ENCODE measurements at places on chromosomes 5 and 9. TPM values are rescaled to one million over a fixed set of nuclear protein-coding genes. Genes with fewer than 3 reads are reported as not detected.
A peak's percentile ranks its signal among the peaks of the same experiment; 100 is the strongest.

DNA sequence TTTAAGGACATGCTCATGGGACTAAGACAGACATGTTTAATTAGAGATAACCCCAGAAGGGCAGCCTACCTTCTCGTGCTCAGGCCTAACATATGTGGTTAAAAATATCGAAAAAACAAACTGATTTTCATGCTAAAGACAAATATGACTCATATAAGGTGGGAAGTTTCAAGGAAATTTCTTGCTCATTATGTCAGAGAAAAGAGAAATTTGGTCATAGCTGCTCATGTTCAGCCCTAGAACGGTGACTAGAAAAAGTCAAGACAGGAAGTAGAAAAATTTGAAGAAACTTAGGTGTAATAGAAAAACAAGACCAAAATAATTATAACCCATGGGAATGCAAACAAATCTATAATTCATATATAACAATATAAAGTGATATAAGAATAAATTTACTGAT is 120.6 kb downstream of the PRDM9 start:
- DNase-seq: no peak
- no peak overlapping the region for H3K27ac ChIP-seq
- no peaks in the 10 kb centered on the region for H3K27me3 ChIP-seq

- no peak overlapping the region for H3K27ac ChIP-seq
- no peaks in the 10 kb centered on the region for H3K4me1 ChIP-seq
- DNase-seq: no peak
- no peak overlapping the region for H3K4me3 ChIP-seq
Measured at GRCh38 chr9:91720751-91721705, 229.0 kb downstream of the ROR2 start.

The NRG2 gene
- total RNA-seq: 7.0 TPM

The ZNF474 gene
- total RNA-seq: 1.0 TPM

The PRRT1B gene
- not detected for total RNA-seq

The NRARP gene
- 68.5 TPM for total RNA-seq

DNA sequence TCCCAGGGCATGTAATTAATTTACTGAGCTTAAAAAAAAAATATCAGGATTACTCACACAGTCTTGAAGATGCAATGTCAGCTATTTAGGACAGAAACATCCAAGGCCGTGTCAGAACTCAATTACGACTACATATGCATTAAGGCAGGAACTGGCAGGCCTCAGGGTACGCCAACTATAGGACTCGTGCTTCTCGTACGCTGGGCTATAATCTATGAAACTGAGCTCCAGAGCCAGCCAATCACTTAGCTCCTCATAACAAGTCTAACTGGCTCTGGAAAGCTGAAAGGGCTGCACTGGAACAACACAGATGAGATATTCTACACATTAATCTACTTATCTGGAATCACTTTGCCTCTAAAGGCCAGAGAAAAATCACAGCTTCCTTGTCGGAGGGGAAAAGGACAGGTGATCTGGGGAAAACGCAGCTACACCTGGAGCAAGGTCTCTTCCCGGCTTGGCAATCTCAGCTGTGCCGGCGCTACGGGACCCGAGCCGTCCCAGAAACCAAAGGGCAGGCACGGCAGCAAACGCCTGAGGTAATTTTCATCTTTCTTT is 212.0 kb downstream of the DEPDC1B start:
- H3K27ac ChIP-seq: peak overlapping the region; percentile 77
- peak overlapping the region; percentile 50 for H3K4me3 ChIP-seq
- no peaks in the 10 kb centered on the region for H3K27me3 ChIP-seq
- H3K36me3 ChIP-seq: no peaks in the 10 kb centered on the region
- H3K4me1 ChIP-seq: peaks cover 3% of the 10 kb centered on the region

DNA sequence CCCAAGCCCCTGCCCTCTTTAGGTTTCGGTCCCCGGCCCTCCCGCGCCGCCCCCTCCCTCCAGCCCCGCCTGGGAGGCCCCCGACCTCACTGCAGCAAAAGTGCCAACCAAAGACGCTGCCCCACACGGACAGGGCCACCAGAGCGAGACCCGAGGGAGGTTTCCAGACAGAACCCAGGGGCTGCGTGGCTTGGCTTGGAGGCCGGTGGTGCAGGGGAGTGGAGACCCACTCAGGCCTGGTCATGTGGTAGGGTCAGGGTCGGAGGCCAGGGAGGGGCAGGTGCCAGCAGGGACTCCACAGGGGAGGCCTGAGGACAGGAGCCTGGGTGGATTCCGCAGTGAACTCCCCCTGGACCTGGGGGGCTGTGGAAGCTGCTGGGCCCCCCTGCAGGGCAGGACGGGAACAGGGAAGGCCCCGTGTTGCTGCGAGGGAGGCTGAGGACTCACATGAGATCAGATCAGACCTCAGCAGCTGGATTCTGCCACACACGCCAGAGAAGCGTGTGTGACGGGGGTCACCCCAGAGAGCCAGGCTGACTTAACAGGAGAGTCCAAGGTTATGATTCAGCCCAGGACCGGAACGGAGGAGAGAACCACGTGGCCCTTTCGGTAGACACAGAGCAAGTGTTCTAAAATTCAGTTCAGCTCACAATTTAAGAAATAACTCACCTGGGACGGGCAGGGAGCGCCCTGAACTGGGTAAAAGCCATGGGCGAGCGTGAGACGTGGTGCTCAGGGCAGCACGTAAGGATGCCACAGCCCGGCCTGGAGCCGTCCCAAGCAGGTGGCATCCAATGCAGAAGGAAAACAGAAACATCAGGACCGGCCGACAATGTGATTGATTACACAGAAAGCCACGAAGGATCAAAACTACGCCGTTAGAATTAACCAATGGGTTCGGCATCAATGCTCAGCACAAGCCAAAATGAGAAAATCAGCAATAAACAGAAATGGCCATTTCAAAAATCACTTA is 38.9 kb downstream of the EXD3 start:
- no peak overlapping the region for H3K4me3 ChIP-seq
- no peaks in the 10 kb centered on the region for H3K27me3 ChIP-seq
- H3K27ac ChIP-seq: no peak overlapping the region
- peak; percentile 29 for DNase-seq

The TRAF1 gene
- total RNA-seq: 9.6 TPM

The EIF4E1B gene
- not detected for total RNA-seq

The KIF20A gene
- 2.9 TPM for total RNA-seq

The CXCL14 gene
- total RNA-seq: 781 TPM

DNA sequence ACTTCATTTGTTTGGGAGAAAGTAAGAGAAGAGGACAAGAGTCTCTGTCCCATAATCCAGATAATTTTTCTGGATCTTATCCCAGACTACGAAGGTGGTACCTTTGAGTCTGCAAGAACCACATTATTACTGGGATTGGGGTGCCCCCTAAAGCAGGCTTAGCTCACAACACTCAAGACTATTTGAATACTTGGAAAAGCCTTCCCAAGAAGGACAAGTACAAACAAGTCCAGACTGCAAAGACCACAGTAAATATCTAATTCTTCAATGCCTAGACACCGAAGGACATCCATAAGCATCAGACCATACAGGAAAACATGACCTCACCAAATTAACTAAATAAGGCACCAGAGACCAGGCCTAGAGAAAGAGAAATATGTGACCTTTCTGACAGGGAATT is 40.2 kb upstream of the TMED7 start:
- H3K27ac ChIP-seq: no peak overlapping the region
- no peaks in the 10 kb centered on the region for H3K36me3 ChIP-seq
- H3K4me1 ChIP-seq: no peaks in the 10 kb centered on the region
- no peak for DNase-seq
- H3K27me3 ChIP-seq: no peaks in the 10 kb centered on the region

DNA sequence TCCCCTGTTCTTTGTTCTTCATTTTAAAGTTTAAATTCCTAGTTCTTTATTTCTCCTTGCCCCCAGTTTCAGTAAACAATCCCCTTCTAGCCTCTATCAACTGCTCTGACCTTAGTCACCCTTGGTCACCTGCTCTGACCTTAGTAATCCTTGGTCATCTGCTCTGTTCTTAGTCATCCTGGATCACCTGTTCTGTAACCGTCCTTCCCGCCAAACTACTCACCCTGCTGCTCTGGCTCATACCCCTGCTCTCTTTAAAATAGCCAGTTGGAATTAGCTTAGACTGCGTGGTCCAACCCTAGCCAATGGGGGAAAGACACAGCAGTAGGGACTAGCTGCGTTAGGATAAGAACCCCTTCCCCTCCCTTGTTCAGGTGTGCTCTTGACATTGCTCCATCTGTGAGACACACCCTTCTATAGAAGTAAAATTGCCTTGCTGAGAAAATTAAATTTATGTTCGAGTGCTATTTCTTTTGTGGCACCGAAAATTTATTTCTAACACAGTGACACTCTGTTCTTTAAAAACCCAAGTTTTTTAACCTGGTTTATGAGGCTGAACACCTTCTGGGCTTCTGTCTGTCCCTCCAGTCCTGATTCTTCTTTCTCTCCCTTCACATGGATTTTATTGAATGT is 3.8 kb downstream of the PRRC1 start:
- peaks cover 16% of the 10 kb centered on the region for H3K4me1 ChIP-seq
- no peak for DNase-seq
- H3K36me3 ChIP-seq: peaks cover 28% of the 10 kb centered on the region
- no peaks in the 10 kb centered on the region for H3K27me3 ChIP-seq
- no peak overlapping the region for H3K27ac ChIP-seq
- no peak overlapping the region for H3K4me3 ChIP-seq

GRCh38 chr5:77292026-77292757 is 81.7 kb downstream of the PDE8B start:
- H3K4me3 ChIP-seq: no peak overlapping the region
- H3K36me3 ChIP-seq: no peaks in the 10 kb centered on the region
- no peak overlapping the region for H3K27ac ChIP-seq
- DNase-seq: no peak

DNA sequence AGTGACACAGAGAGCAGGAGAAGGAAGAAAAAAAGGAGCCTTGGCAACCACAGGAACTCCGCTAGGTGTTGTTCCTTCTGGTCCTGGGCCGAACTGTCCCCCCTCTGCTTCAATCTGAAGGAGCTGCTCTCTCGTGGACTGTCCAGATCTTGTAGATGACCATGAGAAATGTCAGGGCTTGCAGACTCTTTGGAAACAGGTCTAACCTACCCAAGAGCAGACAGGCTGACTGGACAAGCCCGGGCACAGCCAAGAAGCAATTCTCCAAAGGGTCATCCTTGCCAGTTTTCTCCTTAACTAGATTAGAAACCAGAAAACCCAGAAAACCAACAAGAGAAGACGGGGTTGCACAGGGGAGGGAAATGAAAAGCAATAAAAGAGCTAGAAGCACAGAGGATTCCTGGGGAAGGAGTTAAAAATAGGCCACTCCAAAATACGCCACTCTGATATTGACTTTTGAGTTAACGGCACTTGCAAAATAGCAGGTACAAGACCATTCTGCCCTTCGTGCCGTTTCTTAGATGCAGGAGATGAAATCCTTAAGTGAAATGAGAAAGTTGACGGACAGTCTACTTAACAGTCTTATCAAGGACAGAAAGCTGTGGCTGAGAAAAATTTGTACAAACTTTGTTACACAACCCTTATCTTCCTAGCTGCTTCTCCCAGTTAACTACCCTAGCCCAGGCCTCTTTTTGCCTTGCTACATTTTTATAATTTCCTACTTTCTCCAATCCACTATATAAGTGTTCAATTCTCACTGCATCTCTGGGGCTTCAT is 5.8 kb downstream of the GCNT4 start:
- no peaks in the 10 kb centered on the region for H3K27me3 ChIP-seq
- peaks cover 27% of the 10 kb centered on the region for H3K4me1 ChIP-seq
- no peak overlapping the region for H3K27ac ChIP-seq
- no peak for DNase-seq

DNA sequence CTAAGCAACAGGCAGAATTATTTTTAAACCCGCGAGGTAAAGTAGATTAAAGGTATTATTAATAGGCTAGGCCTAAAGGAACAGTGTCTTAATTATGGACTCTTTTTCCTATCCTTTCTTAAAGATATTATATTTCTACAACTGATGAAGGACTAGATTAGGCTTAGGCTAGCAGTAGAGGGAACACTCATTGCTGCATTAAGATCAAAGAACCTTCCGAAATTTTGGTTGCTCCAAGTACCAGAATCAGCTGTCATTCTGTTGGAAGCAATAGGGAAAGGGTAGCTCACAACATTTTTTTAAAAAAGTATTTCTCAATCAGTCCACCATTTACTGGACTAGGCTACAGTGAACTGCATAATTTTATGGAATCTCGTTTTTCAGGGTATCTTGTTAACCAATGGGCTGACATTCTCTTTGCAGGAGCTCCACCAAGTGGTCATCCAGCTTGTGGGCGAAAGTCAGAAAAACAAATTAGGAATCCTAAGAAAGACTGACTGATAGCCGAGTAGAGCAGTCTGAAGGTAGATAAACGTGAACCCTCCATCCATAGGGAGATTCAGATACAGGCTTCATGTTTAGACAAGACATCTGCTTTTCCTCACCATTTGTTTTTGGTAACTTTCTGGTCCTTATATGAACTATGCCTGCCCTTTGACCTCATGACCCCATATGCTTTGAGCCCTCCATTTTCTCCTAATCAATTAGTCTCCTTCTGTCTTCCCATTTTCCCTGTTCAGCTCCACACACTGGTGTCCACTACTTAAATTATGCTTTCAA is 103.6 kb upstream of the CHD1 start:
- H3K36me3 ChIP-seq: no peaks in the 10 kb centered on the region
- H3K27me3 ChIP-seq: no peaks in the 10 kb centered on the region
- DNase-seq: no peak
- peak overlapping the region; percentile 8 for H3K27ac ChIP-seq

The LHFPL2 gene
- total RNA-seq: 11.0 TPM

- no peaks in the 10 kb centered on the region for H3K36me3 ChIP-seq
- H3K27me3 ChIP-seq: no peaks in the 10 kb centered on the region
Measured at GRCh38 chr5:16899171-16899570, 36.9 kb downstream of the MYO10 start.

GRCh38 chr5:50709471-50709870 is 43.0 kb downstream of the PARP8 start:
- DNase-seq: no peak
- peaks cover 8% of the 10 kb centered on the region for H3K4me1 ChIP-seq
- H3K36me3 ChIP-seq: no peaks in the 10 kb centered on the region
- no peak overlapping the region for H3K4me3 ChIP-seq

The PCDHB6 gene
- 2.2 TPM for total RNA-seq

The WDR31 gene
- total RNA-seq: 3.5 TPM

The ADAMTS6 gene
- total RNA-seq: 1.7 TPM

The CCDC107 gene
- total RNA-seq: 13.2 TPM

GRCh38 chr9:117938086-117938485 is 233.9 kb downstream of the TLR4 start:
- DNase-seq: no peak
- H3K4me3 ChIP-seq: no peak overlapping the region
- H3K27me3 ChIP-seq: no peaks in the 10 kb centered on the region
- no peaks in the 10 kb centered on the region for H3K36me3 ChIP-seq

GRCh38 chr5:38948501-38948900 is 102.7 kb downstream of the OSMR start:
- DNase-seq: no peak
- H3K27ac ChIP-seq: no peak overlapping the region
- H3K4me1 ChIP-seq: no peaks in the 10 kb centered on the region
- H3K4me3 ChIP-seq: no peak overlapping the region
- H3K27me3 ChIP-seq: no peaks in the 10 kb centered on the region

GRCh38 chr5:102971676-102972293 is 148.2 kb downstream of the GIN1 start:
- no peak for DNase-seq
- no peaks in the 10 kb centered on the region for H3K36me3 ChIP-seq
- no peaks in the 10 kb centered on the region for H3K4me1 ChIP-seq
- no peak overlapping the region for H3K27ac ChIP-seq
- no peak overlapping the region for H3K4me3 ChIP-seq
- H3K27me3 ChIP-seq: no peaks in the 10 kb centered on the region

The GRXCR2 gene
- 0.47 TPM for total RNA-seq
